NCI-H774 (cell line): ENCODE measurements at places on chromosomes 11 and 22.

DNA sequence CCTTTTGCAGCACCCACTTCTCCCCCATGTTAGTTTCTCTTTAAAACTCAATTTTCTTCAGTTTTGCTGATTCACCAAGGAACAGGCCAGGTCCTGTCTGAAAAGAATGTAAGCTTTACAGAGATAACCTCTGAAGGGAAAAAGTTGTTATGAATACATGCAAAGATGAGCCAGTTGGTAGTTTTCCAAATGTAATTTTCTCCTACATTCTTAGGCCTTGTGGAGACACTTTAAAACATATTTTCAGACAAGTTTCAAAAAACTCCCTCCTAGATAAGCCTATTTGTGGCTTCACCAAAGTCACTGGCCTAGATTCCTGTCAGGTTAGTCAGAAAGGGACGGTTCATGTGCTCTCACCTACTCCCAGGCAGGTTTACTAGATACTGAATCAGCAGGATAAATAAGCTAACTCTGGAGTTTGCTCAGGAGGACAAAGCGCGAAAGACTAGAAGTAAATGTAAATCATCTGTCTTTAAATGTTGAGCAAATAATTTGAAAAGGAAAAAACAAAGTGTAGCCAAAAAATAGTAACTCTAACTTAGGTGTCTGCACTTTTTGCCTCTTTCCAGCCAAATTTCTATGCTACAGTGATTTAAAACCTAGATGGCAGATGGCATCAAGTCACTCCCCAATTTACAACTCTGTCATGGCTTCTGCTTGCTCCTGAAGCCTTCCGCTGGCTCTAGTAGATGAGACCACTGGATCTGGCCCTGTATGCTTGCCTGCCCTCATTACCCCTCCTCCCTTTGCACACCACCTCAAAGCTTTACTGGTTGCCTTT is 4.9 kb upstream of the ATP6V1E1 start:
- no peak for DNase-seq

DNA sequence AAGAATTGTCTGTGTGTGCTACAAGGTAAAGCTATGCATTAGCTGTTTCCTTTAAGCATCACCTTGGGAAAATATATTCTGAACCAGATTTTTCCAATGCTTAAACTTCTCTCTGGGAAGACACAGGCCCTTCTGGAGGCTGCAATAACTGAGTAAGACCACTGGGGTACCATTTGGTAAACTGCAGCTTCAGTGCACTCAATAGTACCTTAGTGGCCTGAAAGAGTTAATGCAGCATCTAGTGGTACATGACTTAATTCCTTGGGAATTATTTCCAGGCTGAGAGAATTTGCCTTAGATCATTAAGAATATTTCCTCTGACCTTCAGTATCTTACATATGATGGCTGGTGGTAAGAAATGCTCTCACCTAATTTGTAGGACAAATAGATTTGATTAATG is 727.4 kb downstream of the DLG2 start:
- no peak for DNase-seq

- DNase-seq = no peak
These were observed 1.9 kb downstream of the PIWIL3 start for GRCh38 chr22:24772493-24773220.

GRCh38 chr22:17109113-17109865 is 11.9 kb downstream of the TMEM121B start:
- no peak for DNase-seq

GRCh38 chr22:23626286-23626975 is 5.7 kb downstream of the DRICH1 start:
- DNase-seq = no peak

DNA sequence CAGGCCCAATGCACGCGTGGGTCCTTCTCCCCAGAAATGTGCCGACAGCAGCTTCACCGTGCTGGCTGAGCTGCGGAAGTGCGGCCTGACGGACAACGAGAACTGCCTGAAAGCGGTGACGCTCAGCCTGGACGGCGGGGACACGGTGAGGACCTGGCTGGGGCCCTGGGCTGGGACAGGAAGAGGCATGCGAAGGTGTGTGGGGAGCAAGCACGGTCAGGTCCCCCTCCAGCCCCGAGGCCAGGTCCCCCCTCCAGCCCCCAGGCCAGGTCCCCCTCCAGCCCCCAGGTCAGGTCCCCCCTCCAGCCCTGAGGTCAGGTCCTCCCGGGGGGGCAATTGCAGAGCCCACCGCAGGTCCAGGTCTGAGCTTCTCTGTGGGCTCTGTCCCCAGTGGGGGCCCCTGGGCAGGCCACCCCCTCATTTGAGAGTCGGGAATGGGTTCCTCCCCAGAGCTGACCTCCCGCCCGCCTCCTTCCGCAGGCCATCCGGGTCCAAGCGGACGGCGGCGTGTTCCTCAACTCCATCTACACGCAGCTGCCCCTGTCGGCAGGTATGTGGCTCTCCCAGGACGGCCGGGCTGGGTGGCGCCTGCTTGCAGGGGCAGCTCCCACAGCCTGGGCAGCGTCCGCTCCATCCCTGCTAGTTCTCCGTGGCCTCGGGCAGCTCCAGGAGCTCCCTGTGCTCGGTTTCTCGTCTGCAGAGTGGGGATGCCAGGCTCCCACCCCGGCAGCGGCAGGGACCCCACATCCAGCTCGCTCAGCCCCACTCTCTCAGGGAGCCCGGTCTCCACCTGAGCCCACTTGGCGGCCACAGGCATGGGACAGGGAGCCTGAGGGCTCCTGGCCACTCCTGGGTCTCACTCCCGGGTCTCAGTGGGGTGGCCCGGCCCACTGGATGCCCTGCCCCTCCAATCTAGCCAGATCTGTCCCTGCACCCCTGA is 7.9 kb downstream of the MUC5B start:
- DNase-seq = no peak

- no peak for DNase-seq
These were observed 6.8 kb downstream of the PPP6R3 start for GRCh38 chr11:68467201-68467834.

- no peak for DNase-seq
These were observed 67.6 kb upstream of the BID start for GRCh38 chr22:17841836-17842235.

GRCh38 chr11:69716891-69717747 is 13.3 kb upstream of the FGF19 start:
- no peak for DNase-seq
